ENCODE measurements at places on chromosomes 6 and 20. TPM values are rescaled to one million over a fixed set of nuclear protein-coding genes. Genes with fewer than 3 reads are reported as not detected.

Gene OR2H2
- total RNA-seq: not detected

DNA sequence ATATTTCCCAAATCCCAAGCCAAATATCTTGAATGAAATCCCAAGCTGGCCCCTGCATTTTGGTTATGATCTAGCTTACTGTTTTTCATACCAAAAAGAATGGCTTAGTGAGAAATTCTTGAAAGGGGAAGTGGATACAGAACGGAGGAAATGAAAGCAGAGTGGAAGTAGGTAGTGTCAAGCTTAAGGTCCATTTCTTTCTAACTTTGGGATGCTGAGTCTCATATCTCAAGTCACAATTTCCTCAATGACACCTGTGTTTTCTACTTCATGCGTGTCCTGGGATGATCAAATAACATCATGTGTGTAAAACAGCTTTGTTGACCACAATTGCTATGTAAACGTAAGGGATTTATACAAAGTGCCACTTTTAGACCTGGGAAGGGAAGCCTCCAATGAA lies 238.8 kb upstream of the SLC35B3 start:
- no peak for DNase-seq

Gene FOXA2
- total RNA-seq: not detected

Gene PSORS1C1
- 3.7 TPM for total RNA-seq

DNA sequence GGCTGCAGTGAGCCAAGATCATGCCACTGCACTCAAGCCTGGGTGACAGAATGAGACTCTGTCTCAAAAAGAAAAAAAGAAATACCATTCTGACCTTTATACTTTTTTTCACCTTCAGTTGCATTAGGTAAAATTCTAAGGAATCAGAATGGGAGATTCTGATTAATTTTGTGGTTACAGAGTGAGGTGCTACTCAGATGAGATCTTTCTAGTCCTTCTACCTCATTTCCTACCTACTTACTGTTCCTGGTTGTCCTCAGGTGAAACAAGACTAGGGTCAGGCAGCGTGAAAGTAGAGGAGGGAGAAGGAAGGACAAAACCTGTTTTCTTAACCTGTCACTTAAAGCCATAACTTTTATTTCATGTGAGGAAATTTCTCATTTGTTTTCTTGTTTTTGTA lies 63.7 kb downstream of the MTFR2 start:
- DNase-seq: no peak

DNA sequence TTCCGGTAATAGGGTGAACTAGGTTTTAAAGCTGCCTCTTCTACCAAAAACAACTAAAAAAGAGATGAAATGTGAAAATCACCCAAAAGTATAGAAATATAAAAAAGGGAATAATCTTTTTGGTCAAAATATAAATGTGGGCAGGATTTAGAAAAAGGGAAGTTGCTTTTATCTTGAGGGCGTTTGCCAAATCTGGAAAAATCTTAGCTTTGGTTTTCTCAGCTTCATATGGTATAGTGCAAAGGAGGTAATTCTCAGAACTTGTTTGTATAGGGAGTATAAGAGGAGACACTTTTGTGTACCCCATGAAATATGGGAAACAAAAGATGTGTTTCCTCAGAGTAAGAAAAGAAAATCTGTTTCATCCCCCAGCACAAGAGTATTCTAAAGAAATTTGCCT lies 54.2 kb upstream of the TRIM26 start:
- DNase-seq: no peak

DNA sequence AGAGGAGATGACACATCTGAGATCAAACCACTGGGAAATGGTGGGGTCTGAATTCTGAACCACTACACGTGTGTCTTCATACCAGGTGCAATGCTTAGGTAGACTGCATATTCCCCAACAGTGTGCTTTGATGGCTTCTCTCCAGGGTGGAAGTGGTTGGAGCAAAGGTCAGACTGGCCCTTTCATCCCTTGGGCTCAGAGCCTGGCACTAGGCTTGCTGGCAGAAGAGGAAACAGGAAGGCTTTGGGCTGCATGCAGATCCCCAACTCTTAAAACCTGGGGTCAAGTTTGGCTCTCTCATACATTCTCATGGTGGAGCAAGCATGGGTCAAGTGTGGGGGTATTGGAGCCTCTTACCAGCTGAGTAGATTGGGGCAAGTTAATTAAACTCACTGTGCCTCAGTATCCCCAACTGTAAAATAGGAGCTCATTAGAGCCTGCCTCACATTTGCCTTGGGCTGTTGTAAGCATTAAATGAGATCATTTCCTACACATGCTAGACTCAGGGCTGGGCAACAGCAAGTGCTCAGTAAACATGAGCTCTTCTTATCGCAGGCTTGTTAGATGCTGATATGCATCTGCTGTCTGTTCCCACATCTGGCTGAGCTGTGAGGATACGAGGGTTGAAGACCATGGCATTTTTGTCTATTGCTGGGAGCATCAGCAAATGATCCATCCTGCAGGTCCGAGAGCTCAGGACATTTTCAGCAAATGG lies 51.6 kb upstream of the FAM83D start:
- DNase-seq: no peak

Gene NSFL1C
- total RNA-seq: 64.8 TPM

- DNase-seq: no peak
These were observed 41.1 kb upstream of the NEDD9 start for GRCh38 chr6:11273406-11274065.

Gene GRIK2
- 5.1 TPM for total RNA-seq

- no peak for DNase-seq
These were observed 2.1 kb downstream of the TOP1 start for GRCh38 chr20:41030531-41031242.

Gene IPCEF1
- 1.9 TPM for total RNA-seq

- no peak for DNase-seq
These were observed 982.6 kb upstream of the EYS start for GRCh38 chr6:66689608-66690007.

Gene DSP
- total RNA-seq: 238 TPM

- no peak for DNase-seq
These were observed 11.5 kb downstream of the FGD2 start for GRCh38 chr6:37016995-37017394.

Gene FLRT3
- total RNA-seq: 6.9 TPM

GRCh38 chr6:31158863-31159855 lies 770 bp downstream of the TCF19 start:
- DNase-seq: no peak

- no peak for DNase-seq
These were observed 1.1 kb upstream of the TCF15 start for GRCh38 chr20:611047-611842.

GRCh38 chr6:145352382-145353080 lies 382.8 kb downstream of the EPM2A start:
- no peak for DNase-seq

Gene ARG1
- not detected for total RNA-seq

GRCh38 chr6:52195886-52196285 lies 9.7 kb downstream of the IL17A start:
- no peak for DNase-seq

Gene HLA-DPA1
- total RNA-seq: 35.2 TPM

DNA sequence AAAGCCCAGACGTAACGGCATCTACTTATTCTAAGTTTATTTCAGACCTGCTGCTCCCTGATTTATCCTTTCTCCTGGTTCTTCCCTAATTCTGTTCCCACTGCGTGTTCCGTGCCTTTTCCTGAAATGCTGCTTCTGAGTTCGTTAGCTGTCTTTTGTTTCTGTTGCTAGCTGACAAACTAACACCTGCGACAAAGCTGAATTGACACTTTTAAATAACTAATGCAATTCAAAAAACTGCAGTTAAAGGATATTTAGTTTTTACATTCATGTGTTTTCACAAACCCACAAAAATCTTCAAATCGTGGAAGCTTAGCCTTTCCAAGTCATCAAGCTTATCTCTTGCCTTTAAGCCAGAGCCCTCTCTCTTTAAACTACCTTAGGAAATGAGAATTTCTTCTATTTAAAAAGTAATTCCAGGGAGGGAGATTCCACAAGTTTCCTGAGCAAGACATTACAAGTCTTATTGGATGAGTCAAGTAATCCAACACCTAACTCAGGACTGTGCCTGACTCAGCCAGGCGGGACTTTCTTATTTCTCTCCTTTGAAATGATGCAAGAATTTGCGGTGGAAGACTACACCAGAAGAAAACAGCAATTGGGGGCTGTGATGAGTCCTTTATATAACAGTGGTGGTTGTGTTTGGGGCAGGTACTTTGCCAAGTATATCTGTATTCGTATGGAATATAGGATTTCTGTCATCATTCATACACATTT lies 6.3 kb downstream of the ADTRP start:
- no peak for DNase-seq

Gene TFAP2D
- total RNA-seq: not detected

Gene TMC2
- not detected for total RNA-seq

Gene PLCB1
- 7.4 TPM for total RNA-seq

DNA sequence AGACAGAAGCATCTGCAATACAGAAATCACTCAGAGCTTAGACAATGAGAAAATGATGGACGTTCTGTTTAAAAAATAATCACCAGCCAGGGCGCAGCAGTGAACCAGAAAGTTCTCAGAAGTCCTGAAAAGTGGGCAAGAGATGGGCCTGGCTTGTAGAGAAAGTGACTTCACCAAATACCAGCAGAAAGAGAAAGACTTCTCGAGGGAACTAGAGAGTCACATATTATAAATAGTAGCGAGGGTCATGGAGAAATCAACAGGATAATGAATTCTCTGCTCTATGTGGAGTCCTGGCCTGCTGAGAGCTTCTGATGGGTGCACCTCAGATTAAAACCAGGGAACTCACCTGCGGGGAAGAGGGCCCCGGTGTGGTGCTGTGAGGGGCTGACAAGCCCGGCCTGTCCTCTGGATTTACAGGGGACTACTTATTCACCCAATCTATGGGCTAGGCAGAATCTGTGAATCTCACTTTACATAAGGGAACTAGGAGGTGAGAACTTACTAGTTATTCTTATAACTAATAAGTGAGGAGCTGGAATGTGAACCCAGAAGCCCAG lies 5.6 kb upstream of the RAMACL start:
- no peak for DNase-seq

DNA sequence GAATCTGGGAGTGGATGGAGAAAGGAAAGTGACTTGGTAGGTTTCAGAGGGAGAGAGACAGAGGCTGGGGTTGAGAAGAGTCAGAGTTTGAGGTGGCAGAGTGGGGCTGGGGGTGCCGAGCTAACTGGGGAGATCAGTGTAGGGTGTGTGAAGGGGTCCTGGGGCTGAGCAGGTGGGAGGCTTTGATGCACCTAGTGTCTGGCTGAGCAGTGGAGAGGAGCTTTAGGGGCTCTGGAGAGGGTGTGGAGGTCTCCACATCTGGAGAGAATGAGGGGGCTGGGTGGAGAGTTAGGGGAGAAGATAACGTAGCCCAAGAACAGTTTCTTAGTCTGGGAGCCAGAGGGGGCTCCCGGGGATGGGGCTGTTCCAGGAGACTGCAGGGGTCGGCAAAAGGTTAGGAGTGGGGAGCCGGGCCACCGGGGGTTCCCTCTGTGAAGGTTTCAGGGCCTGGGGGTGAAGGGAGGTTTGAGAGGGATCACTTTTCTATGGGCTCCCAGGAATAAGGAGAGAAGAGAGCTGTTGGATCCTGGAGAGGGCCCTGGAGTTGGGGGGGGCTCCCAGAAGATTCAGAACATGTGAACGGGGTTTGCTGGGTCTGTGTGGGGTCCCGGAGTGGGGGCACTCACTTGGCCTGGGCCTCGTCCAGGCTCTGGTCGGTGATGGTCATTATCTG lies 797 bp downstream of the PBX2 start:
- DNase-seq: no peak

- DNase-seq: no peak
These were observed 682.7 kb downstream of the MAFB start for GRCh38 chr20:40006168-40006860.

GRCh38 chr20:44835116-44835515 lies 24.8 kb upstream of the RIMS4 start:
- DNase-seq: no peak

Data from heart left ventricle (tissue), 16 donors.